Mesenteric fat pad (tissue), 1 donor: ENCODE measurements at places on chromosomes 7 and 10. TPM values are rescaled to one million over a fixed set of nuclear protein-coding genes. Genes with fewer than 3 reads are reported as not detected.
A peak's percentile ranks its signal among the peaks of the same experiment; 100 is the strongest.

- DNase-seq = no peak
Observed at GRCh38 chr7:154302380-154302779, 250.2 kb downstream of the DPP6 start.

- DNase-seq = no peak
Observed at GRCh38 chr10:97788552-97789442, 17.0 kb upstream of the SFRP5 start.

GRCh38 chr7:2807460-2807844, 36.7 kb downstream of the GNA12 start:
- DNase-seq = no peak

- no peak for DNase-seq
Observed at GRCh38 chr7:29189743-29190201, 4.8 kb upstream of the CHN2 start.

GRCh38 chr7:2724453-2725177, 36.6 kb downstream of the AMZ1 start:
- peak; percentile 81 for DNase-seq

The KCNH2 gene
- total RNA-seq = 0.32 TPM

- no peak for DNase-seq
Observed at GRCh38 chr7:30941582-30942323, 22.0 kb upstream of the GHRHR start.

GRCh38 chr7:134197345-134197744, 70.2 kb downstream of the LRGUK start:
- DNase-seq = no peak

- DNase-seq = no peak
Observed at GRCh38 chr10:4266416-4267085, 481.5 kb upstream of the KLF6 start.

The RASA4B gene
- total RNA-seq = 16.3 TPM
